ENCODE measurements at places on chromosomes 16 and 17.
A peak's percentile ranks its signal among the peaks of the same experiment; 100 is the strongest.

GRCh38 chr17:39618246-39618913 is 8.4 kb upstream of the PPP1R1B start:
- no peak for DNase-seq

DNA sequence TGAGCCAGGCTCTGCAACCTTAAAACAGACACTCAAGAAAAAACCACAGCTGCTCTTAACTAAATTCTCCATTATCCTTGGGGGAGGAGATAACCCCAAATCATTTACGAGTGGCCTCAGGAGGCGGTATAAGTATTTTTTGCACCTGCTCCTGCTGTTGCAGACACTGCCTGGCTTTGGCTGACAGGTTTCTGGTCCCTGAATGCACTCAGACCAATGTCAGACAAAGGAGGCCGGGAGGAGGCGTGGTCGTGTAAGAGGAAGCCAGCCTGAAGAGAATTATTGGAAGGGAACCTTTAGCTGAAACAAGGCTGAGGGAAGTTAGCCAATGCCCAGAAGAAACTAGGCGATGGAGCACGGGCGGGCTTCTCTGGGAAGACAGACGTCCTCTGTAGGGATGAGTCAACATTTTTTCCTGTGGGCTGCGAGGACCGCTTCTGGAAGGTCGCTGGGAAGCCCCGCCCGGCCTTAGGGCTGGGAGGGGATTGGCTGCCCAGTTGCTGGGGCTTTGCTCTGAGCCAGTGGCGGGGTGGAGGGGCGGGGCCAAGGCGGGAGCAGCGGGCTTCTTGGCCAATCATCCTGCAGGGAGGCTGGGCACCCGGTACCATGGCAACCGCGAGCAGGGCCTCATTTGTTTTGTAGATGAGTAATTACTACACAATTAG is 82.3 kb downstream of the CCDC182 start:
- peak; percentile 99 for DNase-seq

- no peak for DNase-seq
Observed at GRCh38 chr17:13600475-13601321, 1.0 kb downstream of the HS3ST3A1 start.

GRCh38 chr17:39194985-39195524 is 2.4 kb downstream of the CACNB1 start:
- no peak for DNase-seq

DNA sequence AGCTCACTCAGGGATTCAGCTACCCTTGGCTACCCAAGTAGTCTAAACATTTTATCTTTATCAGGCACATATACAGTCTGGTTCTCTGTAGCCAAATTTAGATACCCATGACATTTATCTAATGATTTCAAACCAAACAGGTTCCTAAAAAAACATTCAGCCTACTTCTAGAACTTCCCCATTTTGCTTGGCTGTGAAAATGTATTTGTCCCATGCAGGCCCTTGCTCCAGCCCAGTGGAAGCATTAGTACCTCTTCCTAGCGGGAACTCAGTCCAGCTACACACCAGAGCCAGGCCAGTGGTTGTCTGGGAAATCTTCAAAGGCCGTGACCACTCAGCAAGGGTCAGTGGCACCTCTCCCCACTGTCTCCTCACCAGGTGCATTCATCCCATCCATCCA is 26.2 kb upstream of the NAGLU start:
- DNase-seq = no peak

- peak; percentile 66 for DNase-seq
Observed at GRCh38 chr17:40460604-40460967, 17.3 kb downstream of the IGFBP4 start.

DNA sequence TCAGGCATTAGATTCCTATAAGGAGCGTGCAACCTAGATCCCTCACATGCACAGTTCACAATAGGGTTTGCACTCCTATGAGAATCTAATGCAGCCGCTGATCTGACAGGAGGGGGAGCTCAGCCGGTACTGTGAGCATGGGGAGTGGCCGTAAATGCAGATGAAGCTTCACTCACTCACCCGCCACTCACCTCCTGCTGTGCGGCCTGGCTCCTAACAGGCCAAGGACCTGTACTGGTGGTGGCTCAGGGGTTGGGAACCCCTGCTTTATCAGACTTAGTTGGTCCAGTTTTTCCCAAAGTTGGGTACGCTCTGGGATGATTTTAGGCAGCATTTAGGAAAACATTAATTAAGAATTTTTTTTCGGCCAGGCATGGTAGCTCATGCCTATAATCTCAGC is 103.8 kb downstream of the MARF1 start:
- DNase-seq = no peak

DNA sequence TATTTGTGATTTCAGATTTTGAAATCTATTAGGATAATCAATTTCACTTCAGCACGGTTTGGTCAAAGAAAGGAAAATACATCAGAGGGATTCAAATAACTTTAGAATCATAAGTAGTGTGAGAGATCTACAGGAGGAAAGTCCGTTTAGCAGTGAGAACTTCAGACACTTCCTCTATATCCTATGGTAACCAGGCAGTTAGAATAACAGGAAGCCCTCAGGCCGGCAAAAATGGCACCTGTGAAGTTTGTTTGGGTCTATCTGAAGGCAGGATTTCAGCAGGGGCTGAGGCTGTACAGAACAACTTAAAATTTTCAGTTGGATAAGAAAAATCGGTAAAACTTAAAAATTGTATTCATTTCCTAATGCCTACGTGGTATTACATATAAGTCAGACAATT is 24.9 kb downstream of the KCNJ16 start:
- DNase-seq = no peak

GRCh38 chr16:11624636-11625607 is 38.2 kb upstream of the LITAF start:
- no peak for DNase-seq

DNA sequence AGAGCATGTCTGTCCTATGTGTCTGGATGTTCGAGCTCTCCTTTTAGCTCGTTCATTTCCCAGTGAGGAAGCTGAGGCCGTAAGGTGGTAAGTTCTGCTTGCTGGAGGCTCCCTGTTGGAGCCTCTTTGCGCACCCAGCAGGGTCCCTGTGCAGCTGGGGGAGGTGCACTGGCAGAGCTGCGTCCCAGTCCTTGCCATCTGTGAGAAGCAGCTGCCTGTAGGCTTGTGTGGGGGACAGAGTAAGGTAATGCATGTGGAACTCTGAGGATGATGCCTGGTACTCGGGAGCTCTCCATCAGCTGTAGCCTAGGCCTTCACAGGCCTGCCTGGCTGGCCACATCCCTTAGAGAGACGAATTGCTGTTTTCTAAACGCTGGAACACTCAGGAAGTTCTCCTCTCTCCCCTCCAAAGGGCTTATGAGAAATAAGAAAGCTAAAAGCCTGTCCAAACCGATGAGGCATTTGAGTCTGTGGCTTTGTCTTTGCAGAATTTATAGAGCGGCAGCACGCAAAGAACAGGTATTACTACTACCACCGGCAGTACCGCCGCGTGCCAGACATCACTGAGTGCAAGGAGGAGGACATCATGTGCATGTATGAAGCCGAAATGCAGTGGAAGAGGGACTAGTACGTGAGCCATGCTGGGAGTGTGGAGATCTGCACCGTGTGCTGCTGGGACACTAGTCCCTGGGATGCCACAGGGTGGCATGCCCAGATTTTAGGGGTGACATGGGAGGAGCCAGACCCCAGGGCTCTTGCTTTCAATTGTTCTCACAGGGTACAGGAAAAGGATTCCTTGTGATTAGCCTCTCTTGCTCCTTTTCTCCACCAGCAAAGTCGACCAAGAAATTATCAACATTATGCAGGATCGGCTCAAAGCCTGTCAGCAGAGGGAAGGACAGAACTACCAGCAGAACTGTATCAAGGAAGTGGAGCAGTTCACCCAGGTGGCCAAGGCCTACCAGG is 1.6 kb downstream of the NDUFB10 start:
- no peak for DNase-seq

DNA sequence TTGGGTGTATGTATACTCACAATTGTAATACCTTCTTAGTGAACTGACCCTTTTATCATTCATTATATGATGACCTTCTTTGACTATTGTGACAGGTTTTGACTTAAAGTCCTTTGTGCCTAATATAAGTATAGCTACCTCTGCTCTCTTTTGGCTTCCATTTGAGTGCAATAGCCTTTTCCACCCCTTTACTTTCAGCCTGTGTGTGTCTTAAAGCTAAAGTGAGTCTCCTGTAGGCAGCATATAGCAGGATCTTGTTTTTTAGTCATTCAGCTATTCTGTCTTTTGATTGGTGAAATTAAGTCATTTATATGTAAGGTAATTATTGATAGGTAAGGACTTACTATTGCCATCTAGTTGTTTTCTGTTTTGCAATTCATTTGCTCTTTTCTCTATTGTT is 15.9 kb upstream of the TBX4 start:
- DNase-seq = no peak

GRCh38 chr16:62020681-62021080 is 15.6 kb downstream of the CDH8 start:
- DNase-seq = no peak
